ENCODE measurements at places on chromosomes 3 and 15.

GRCh38 chr3:189449084-189449483, 182.1 kb upstream of the TP63 start:
- peak; percentile 61 for DNase-seq

- no peak for DNase-seq
These were observed 12.9 kb upstream of the CPNE9 start for GRCh38 chr3:9690451-9691450.

DNA sequence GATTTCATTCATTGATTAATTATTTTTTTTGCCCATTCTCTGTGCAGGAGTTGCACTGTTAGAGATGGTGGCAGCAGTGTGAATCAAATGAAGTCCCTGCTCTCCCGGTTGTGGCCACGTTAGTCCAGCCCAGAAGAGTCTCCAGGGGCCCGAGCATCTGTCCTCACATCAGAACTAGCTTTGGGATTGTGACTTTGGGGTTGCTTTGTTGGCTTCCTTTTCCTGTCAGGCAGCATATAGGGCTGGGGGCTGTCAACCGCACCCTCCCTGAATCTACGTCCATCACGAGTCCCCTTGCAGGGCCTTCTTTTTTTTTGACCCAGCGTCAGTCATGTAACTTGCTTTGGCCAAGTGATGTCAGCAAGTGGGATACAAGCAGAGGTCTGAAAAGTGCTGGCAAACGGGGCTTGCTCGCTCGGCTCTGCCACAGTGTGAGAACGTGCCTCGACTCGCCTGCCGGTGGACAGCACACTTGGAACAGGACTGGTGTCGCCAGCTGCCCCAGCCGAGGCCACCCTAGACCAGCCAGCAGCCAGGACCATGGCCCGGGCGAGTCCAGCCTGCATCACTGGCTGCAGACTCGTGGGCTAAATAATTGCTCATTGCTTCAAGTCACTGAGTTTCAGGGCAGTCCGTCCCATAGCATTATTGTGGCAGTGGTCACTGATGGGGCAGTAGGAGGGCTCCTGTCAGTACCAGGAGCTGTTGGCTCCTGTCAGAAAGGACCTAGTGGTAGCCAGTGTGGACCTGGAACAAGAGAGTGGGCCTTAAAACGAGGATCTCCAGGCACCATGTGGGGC, 151.6 kb upstream of the MEF2A start:
- no peak for DNase-seq

DNA sequence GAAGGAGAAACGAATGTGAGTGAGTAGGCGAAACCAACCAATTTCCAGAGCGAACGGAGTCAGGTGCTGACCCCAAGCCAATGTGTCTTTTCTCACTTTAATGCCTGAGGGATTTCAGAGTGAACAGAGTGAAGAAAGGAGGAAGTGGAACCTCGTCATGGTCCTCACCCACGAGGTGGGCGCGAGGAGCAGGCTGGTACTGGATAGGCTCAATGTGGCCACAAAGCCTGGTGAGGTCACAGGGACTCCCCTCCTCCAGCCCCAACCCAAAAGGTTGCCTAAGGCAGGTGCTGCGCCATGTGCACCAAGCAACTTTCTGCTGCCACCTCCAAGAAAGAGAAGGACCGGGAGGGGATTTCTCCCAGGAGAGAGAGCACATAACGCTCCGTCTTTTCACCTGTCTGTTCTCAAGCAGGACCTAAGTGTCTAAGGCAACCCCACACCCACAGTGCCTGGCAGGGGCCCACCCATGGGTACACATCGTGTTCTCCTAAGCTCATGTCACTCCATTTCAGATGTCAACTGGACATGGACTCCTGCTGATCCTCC, 3.8 kb downstream of the NRROS start:
- DNase-seq, result no peak

DNA sequence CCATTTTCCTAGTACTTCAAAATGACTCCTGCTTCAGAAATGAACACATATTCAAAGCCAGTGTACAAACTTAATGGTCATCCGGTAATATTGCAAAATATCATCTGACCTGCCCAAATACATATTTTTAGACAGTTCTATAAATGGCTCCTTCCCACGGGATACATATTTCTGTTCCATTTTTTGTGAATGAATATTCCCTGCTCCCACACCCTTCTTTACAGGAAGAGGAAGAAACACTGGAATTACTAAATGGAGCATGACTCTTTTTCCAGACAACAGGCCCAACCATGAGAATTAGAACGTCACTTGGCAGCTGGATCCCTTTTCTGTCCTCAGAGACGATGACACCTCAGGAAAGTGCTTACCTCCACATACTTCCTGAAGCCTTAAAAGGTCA, 38.0 kb upstream of the CBLB start:
- peak; percentile 10 for DNase-seq

GRCh38 chr3:170768334-170768801, 101.6 kb downstream of the RPL22L1 start:
- no peak for DNase-seq

DNA sequence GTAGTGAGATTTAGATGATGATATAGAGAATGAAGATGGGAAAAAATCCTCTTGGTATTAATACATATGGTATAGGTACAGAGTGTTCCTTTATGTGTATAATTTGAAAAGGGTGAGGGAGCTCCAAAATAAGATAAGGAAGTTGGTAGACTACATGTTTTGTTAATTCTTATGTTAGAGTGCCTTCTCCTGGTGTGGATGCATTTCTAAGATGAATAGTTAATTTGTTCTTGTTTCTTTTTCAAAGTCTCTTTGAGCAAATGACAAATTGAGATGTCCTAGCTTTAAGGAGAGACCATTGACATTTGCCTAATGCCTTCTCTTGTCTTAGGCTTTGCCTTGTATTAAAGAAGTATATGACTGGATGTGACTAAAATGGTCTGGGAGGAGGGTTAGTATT, 34.1 kb downstream of the AKAP13 start:
- no peak for DNase-seq

DNA sequence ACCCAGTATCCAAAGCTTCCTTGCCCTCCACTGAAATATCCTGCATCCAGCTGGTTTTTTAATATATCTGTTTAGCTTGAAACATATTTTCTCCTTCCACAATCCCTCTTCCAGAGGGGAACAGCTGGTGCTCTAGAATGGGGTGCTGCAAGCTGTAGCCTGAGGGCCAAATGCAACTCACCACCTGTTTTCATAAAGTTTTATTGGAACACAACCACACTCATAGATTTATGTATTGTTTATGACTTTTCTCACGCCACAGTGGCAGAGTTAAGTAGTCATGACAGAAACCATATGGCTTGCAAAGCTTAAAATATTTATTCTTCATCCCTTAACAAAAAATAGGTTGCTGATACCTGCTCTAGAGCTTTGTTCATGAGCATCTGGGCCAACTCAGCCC, 298.7 kb downstream of the CLSTN2 start:
- DNase-seq, result peak; percentile 86

GRCh38 chr15:76904461-76905012, 603 bp downstream of the SCAPER start:
- peak; percentile 80 for DNase-seq
